ENCODE measurements at places on chromosomes 5 and 9. TPM values are rescaled to one million over a fixed set of nuclear protein-coding genes. Genes with fewer than 3 reads are reported as not detected.

The SMU1 gene
- total RNA-seq = 19.3 TPM

GRCh38 chr9:7336356-7337065, 463.1 kb downstream of the DMAC1 start:
- no peak overlapping the region for H3K27ac ChIP-seq
- DNase-seq = peak; percentile 25
- H3K4me1 ChIP-seq = no peaks in the 10 kb centered on the region
- H3K4me3 ChIP-seq = no peak overlapping the region

DNA sequence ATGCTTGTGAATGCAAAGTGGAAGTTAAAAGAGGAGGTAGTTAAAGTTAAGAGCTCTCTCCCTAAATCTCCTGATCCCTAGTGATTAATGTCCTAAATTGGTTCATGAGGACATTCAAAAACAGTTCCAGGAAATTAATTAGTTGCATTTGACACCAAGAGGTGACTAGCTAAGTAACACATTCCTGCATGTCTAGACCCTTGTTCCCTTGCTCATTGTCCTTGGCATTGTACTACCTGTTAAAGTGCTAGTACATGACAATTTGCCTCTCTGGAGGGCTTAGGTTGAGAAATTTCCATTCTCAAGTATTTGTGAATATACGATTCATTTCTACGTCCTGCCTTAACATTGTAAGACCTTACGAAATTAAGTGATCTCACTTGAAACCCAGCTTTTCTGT, 278.6 kb upstream of the CDH10 start:
- H3K4me1 ChIP-seq = no peaks in the 10 kb centered on the region
- no peaks in the 10 kb centered on the region for H3K36me3 ChIP-seq
- no peaks in the 10 kb centered on the region for H3K27me3 ChIP-seq

- no peaks in the 10 kb centered on the region for H3K4me1 ChIP-seq
- no peak for DNase-seq
- H3K27me3 ChIP-seq = no peaks in the 10 kb centered on the region
- H3K27ac ChIP-seq = no peak overlapping the region
- no peak overlapping the region for H3K4me3 ChIP-seq
Measured at GRCh38 chr5:118596255-118596654, 392.1 kb downstream of the DTWD2 start.

DNA sequence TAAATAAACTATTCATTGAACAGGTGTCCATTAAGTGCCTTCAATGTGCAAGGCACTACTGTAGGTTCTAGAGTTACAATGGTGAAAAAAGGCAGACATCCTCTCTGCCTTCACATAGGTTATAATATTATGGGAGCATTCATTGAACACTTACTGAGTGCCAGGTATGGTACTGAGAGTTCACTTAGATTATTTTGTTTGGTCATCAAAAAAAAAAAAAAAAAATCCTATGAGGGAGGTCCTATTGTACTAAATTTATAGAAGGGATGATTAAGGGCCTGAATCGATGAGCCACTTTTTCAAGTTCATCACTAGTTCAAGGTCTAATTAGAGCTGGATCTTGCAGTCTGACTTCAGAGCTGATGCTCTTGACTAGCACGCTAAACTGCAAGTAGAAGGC, 22.8 kb upstream of the PANK3 start:
- peaks cover 11% of the 10 kb centered on the region for H3K4me1 ChIP-seq
- H3K27ac ChIP-seq = no peak overlapping the region

GRCh38 chr5:30505014-30505886, 688.2 kb upstream of the CDH6 start:
- no peak overlapping the region for H3K4me3 ChIP-seq
- H3K27ac ChIP-seq = no peak overlapping the region
- H3K4me1 ChIP-seq = peaks cover 29% of the 10 kb centered on the region
- DNase-seq = peak; percentile 13

DNA sequence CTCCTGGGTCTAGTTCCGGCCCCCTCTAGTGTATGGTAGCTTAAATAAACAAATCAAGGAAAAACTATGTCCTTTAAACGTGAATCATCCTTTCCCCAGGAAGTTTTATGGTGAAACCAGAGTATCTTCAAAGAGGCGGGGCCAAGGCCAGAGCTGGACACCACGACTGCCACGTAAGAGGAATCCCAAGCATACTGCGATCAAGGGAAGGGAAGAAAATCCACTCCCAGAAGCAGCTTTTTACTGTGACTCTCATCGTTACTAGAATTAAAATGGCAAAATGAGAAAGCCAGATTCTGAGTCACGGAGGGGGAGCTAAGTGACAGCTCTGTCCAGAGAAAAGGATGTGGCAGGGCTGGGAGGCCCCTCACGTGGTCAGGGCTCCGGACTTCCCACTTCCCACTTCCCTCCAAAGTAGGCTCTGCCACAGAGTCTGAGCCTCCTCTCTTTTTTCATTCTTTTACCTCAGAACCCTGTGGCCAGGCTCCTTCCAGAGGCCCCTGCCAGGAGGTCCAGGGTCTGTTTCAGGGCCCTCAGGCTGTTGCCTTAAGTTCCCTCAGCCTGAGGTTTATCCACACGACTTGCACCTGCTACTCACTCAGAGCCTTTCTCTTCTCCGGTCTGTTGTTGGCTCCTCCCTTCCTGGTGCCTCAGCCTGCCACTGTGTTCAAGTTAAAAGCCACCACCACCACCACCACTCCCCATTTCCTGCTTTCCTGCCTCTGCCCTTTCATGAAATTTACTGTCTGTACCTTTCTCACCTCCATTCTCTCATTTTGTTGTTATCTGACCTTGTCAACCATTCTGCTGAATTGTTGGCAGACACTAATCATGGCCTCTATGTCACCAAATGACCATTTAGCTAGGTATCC, 1.4 kb upstream of the GLRX start:
- peak; percentile 94 for DNase-seq
- H3K36me3 ChIP-seq = peaks cover 16% of the 10 kb centered on the region

The ZDHHC12 gene
- 22.9 TPM for total RNA-seq

DNA sequence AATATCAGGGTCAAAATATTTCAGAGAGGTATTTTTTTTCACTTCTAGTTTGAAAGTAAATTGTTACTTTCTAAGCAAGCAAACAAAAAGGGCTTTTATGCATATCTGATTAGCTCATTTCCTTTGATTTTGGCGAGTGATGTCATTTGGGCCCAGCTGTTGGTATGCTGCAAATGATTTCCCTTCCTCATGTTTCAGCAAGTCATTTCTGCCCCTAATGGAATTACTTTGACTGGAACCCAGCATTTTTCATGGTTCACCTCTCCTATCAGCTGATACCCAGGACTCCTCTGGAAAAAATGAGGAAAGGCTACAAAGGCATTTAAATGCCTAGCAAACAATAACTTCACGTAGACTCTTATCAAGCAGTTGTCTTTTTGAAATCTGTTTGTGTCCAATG, 500.6 kb downstream of the EBF1 start:
- H3K4me1 ChIP-seq = no peaks in the 10 kb centered on the region
- no peak overlapping the region for H3K4me3 ChIP-seq
- no peak for DNase-seq
- H3K27me3 ChIP-seq = no peaks in the 10 kb centered on the region
- H3K27ac ChIP-seq = no peak overlapping the region

DNA sequence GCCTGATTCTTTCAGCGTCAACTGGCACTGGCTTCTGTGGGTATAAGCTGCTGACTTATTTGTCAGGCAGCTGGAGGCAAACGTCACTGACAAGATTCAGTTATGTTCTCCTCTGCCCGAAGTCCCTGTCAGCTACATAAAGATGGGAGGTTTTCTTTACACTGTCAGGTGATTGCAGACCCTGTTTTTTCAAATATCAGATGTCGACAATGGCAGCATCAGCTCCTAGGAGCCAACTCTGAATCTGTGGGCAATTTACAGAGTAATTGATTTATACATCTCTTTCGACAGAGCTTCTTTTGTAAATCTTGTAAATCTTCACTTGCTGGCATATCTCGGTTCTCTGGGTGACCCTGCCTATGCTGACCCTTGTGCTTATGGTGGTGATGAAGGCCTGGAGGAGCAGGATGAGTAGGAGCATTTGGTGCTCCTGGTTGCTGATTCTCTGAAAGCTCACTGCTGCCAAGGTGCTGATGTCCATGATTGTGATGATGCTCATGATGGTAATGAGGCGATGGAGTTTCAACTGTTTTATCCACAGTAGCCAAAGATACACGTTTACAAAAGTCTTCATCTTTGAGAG, 10.9 kb downstream of the SELENOP start:
- H3K27me3 ChIP-seq = no peaks in the 10 kb centered on the region
- H3K4me3 ChIP-seq = no peak overlapping the region
- peaks cover 34% of the 10 kb centered on the region for H3K36me3 ChIP-seq
- H3K4me1 ChIP-seq = no peaks in the 10 kb centered on the region
- no peak overlapping the region for H3K27ac ChIP-seq

The PCDHA2 gene
- total RNA-seq = not detected

DNA sequence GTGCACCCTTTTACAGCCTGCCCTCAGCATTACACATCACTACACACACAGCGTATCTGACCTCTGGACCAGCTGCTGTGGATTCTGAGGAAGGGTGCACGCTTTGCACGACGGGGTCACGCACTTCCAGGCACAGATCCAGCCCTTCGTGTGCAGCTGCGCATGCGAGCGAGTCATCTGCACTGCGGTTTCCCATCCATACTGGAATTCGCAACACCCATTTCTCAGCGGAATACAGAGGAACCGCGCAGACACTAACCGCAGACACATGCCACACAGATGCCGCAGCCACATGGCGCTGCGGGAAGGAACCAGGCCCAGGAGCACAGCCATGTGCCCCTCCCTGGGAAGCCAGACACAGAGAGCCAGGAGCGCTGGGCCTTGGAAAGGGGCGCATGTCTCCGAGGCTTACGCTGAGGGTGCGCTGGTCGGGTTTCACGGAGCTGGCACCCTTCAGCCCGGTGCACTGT, 43.5 kb downstream of the PNPLA7 start:
- H3K27me3 ChIP-seq = peaks cover 25% of the 10 kb centered on the region
- H3K27ac ChIP-seq = no peak overlapping the region
- peaks cover 14% of the 10 kb centered on the region for H3K36me3 ChIP-seq
- H3K4me3 ChIP-seq = no peak overlapping the region
- no peaks in the 10 kb centered on the region for H3K4me1 ChIP-seq

The TTC39B gene
- 23.3 TPM for total RNA-seq

The GPR151 gene
- not detected for total RNA-seq

DNA sequence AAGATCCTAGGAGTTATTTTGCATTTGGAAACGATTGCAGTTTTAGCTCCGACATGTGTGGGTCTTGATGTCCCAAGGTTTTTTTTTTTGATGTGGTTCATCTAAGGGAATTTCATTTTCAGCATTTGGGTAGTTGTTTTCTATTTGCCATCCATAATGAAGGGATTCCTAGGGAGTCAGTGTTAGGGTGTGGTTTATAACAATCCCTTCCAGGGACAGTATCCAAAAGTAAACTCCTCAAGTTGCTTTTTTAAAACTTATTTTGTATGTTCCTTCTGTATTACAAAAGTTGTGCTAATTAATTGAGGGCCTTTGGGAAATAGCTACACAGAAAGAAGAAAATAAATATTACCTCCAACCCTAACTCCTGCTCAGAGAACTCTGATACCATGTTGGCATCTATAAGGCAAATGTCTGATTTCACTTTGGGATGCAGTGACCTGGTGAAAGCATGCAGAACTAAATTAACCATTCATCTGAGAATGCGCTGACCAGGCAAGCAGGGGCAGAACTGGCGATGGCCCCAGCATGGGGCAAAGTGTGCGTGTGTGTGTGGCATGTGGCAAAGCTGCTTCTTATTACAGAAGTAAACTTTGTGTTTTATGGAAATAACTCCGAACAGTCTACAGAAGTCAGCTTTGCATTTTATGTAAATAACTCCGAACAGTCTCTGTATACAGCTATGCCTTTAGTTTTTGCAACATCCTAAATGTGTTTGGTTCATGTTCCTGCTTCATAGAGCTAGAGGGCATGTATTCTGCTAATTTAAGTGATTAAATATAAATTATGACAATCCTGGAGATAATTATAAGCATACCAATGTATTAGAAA, 237.2 kb downstream of the TRPM3 start:
- no peaks in the 10 kb centered on the region for H3K27me3 ChIP-seq
- H3K4me3 ChIP-seq = no peak overlapping the region
- no peak overlapping the region for H3K27ac ChIP-seq
- H3K4me1 ChIP-seq = no peaks in the 10 kb centered on the region
- H3K36me3 ChIP-seq = no peaks in the 10 kb centered on the region
- no peak for DNase-seq

DNA sequence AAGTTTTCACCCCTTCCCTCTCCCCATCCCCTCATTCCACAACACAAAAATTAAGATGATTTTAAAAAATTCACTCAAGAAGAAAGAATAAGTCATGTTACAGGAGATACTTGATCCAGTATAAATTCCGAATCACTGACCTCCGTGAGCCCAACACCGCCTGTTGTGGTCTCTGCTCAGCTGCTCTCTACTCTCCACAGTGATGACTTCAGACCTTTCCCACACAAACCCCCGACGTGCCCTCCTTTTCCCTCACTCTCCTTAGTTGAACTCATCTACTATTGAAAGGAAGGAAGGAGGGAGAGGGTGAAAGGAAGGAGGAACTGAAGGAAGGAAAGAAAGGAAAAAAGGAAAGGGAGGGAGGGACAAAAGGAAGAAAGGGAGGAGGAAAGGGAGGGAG, 55.1 kb downstream of the ZNF354C start:
- H3K36me3 ChIP-seq = no peaks in the 10 kb centered on the region
- no peaks in the 10 kb centered on the region for H3K4me1 ChIP-seq
- no peaks in the 10 kb centered on the region for H3K27me3 ChIP-seq
- H3K4me3 ChIP-seq = no peak overlapping the region

The GPX8 gene
- 38.8 TPM for total RNA-seq

DNA sequence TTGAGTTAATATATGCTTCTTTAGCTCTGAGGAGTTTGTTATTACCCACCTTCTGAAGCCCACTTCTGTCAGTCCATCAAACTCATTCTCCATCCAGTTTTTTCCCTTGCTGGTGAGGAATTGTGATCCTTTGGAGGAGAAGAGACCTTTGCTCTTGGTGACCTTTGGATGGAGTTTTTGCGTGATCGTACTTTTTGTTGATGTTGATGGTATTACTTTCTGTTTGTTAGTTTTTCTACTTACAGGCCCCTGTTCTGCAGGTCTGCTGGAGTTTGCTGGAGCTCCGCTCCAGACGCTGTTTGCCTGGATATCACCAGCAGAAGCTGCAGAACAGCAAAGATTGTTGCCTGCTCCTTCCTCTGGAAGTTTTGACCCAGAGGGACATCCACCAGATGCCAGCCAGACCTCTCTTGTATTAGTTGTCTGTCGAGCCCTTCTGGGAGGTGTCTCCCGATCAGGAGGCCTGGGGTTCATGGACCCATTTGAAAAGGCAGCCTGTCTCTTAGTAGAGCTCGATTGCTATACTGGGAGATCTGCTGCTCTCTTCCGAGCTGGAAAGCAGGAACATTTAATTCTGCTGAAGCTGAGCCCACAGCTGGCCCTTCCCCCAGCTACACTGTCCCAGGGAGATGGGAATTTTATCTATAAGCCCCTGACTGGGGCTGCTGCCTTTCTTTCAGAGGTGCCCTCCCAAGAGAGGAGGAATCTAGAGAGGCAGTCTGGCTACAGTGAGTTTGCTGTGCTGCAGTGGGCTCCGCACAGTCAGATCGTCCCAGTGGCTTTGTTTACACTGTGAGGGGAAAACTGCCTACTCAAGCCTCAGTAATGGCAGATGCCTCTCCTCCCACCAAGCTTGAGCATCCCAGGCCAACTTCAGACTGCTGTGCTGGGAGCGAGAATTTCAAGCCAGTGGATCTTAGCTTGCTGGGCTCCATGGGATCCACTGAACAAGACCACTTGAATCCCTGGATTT, 445.5 kb downstream of the MAN2A1 start:
- H3K4me1 ChIP-seq = no peaks in the 10 kb centered on the region
- peaks cover 6% of the 10 kb centered on the region for H3K36me3 ChIP-seq
- no peak overlapping the region for H3K4me3 ChIP-seq

The IFNA6 gene
- total RNA-seq = not detected

- H3K4me1 ChIP-seq = peaks cover 18% of the 10 kb centered on the region
- H3K4me3 ChIP-seq = no peak overlapping the region
- H3K27ac ChIP-seq = no peak overlapping the region
- H3K36me3 ChIP-seq = peaks cover 13% of the 10 kb centered on the region
Measured at GRCh38 chr5:16871746-16872339, 64.2 kb downstream of the MYO10 start.

- no peak for DNase-seq
- no peaks in the 10 kb centered on the region for H3K27me3 ChIP-seq
- no peaks in the 10 kb centered on the region for H3K36me3 ChIP-seq
Measured at GRCh38 chr5:173745557-173745956, 129.1 kb upstream of the BOD1 start.

All from MCF 10A (cell line).